ENCODE measurements at places on chromosomes 1 and 21.

GRCh38 chr1:59006932-59007331, 223.1 kb upstream of the JUN start:
- DNase-seq, result no peak

DNA sequence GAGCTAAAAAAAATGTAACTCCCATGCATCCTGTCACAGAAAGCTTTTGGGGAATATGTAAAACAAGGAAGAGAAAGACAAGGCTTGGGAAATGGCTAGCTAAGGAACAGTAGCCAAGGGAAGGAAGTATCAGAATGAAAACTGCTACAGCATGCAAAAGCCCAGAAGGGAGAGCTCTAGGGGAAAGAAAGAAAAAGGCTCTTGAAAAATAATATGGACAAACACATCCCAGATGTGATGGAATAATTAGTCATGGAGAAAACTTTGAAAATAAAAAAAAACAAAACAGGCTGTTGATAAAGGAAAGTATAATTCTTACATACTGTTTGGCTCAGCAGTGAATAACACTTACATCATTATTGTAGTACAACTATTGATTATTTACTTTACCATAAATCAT, 47.9 kb upstream of the VCAM1 start:
- no peak for DNase-seq

DNA sequence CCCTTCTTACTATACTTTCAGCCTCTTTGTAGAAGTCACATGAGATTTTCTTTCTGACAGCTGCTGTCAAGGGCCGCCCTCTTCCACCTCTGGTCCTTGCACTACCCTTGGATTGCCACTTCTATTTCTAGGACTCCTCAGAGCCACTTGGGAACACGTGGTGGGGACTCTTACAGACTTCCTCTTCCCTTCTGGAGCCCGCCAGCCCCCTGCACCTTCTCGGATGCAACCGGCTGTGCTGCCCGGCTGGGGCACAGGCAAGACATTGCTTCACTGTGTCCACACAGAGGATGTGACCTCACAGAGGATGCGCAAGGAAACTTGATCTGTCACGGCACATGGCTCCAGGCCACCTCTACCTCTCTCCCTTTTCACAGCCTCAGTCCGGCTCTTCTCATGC, 2.4 kb upstream of the IKBKE start:
- peak; percentile 38 for DNase-seq

GRCh38 chr1:8464377-8464776, 146.5 kb downstream of the SLC45A1 start:
- DNase-seq, result no peak

DNA sequence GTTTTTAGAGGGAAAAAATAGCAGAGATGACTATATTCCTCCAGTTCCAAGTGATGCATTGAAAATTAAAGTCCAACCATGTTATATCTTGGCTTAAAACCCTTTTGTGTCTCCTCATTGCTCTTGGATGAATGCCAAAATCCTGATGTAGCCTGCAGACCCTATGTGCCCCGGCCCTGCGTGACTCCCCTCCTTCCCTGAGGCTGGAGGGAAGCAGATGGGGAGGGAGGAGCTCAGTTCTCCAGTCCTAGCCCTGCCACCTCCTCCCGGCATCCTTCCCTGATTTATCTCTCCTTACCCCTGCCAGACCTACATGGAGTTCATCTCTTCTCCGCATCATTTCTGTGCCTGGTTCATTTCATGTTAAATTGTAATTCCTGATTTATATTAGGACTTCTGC, 397.4 kb downstream of the PTPRU start:
- DNase-seq, result no peak
